Urinary bladder (tissue), 4 donors: ENCODE measurements at places on chromosomes 4 and X. TPM values are rescaled to one million over a fixed set of nuclear protein-coding genes. Genes with fewer than 3 reads are reported as not detected.

Gene NR3C2
- polyA plus RNA-seq = 15.5 TPM

Gene NEIL3
- not detected for polyA plus RNA-seq

Gene RIBC1
- 1.3 TPM for polyA plus RNA-seq

Gene TMEM47
- 47.7 TPM for polyA plus RNA-seq

Gene NIPAL1
- polyA plus RNA-seq = 1.2 TPM

Gene CPLX1
- polyA plus RNA-seq = 3.6 TPM

Gene DUX4
- not detected for polyA plus RNA-seq

Gene PUDP
- 10.2 TPM for polyA plus RNA-seq

Gene ESX1
- polyA plus RNA-seq = not detected

Gene ARX
- polyA plus RNA-seq = not detected

Gene TLR7
- 0.23 TPM for polyA plus RNA-seq

Gene ADH7
- polyA plus RNA-seq = not detected

- no peak for DNase-seq
Observed at GRCh38 chr4:77500801-77501200, 104.8 kb upstream of the CXCL13 start.

DNA sequence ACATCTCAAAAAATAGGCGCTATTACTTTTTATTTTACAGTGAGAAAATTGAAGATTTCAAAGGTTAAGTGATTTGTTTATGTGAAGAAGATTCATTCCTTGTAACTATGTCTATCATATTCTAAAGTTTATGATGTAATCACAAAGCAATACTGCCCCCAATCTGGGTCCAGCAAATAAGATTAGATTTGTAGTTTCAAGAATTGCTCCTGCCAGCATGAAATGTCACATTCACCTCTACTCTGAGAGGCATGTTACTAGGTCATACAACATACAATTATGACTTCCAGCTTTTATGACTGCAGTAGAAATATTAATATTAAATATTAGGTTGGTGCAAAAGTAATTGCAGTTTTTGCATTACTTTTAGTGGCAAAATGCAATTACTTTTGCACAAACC, 976.2 kb downstream of the FSTL5 start:
- DNase-seq = no peak

- no peak for DNase-seq
Observed at GRCh38 chrX:41693024-41693423, 4.3 kb downstream of the GPR34 start.

DNA sequence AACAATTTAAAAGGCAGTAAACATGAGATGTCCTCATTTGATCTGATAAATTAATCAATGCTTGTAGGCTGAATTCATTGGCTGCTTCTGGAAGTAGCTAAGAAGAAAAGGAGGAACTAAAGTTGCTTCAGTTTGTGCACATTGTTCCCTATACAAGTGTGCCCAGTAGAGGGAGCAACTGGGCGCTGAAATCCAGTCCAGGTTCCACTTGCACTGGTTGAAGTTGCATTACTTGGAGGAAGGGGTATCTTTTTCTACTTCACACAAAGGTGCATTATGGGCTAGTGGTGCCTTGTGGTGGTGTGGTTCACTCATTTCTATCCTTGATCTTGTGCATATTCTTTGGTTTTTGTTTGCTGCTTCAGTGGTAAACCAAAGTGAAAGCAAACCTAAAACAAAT, 67.9 kb upstream of the SOX3 start:
- no peak for DNase-seq

DNA sequence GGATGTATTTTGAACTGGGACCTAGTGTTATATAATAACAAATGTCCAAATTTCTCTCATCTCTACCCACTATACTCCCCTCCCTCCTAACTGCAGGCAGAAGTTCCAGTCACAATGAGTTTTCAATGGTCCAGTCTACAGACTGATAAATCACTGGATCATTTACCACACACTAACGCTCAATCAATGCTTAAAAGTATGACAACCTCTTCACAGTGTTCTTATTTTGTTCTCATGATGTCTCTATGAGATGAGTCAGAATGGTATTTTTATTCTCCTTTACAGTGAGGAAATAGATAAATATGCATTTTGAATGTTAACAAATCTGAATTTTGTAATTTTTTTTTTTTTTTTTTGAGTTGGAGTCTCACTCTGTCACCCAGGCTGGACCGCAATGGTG, 83.7 kb upstream of the ETNPPL start:
- no peak for DNase-seq

GRCh38 chr4:122480655-122481487, 24.3 kb upstream of the IL2 start:
- DNase-seq = no peak

- DNase-seq = no peak
Observed at GRCh38 chr4:72489267-72489666, 79.8 kb downstream of the ADAMTS3 start.

DNA sequence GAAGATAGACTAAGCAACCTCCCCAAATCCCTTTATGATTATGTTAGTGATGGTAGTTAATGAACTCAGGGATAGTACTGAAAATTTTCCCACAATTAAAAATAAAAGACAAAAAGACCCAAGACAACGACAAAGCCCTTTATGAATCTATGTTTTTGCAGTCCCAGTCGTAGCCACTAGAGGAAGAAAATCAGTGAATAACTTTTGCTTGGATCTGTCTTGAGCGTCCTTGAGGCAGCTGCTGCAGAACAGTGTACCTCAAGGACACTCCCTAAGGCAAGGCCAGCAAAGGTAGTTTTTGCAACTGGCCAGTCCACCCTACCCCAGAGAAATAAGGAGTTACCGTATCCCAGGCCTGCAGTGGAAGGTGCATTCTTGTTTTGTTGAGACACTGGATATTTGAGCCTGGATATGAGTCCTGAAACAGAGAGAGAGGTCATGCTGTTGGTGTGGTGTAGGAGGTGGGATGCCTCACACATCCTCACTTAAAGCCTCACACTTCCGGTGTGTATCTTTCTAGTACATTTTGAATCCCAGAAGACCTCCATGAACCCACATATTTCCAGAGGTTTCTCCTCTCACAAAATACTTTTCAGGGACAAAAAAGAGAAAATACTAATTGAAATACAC, 8.7 kb upstream of the TIMM8A start:
- no peak for DNase-seq

DNA sequence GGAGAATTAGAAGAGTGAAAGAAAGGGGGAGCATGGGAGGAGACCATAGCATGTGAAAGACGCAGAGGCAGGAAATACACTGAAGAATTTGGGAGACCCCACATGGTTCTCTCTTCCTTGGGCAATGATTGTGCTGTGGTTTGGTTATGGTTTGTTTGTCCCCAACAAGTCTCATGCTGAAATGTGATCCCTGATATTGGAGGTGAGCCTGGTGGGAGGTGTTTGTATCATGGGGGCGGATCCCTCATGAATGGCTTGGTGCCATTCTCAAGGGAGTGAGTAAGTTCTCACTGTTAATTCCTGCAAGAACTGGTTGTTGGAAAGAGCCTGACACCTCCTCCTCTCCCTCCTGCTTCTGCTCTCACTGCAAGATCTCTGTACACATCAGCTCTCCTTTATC, 78.6 kb upstream of the RAI2 start:
- DNase-seq = no peak

- no peak for DNase-seq
Observed at GRCh38 chr4:47488706-47489105, 3.6 kb downstream of the ATP10D start.

GRCh38 chr4:118955515-118955914, 66.9 kb downstream of the SYNPO2 start:
- no peak for DNase-seq

- DNase-seq = no peak
Observed at GRCh38 chr4:28386776-28387175, 1526.1 kb downstream of the STIM2 start.

DNA sequence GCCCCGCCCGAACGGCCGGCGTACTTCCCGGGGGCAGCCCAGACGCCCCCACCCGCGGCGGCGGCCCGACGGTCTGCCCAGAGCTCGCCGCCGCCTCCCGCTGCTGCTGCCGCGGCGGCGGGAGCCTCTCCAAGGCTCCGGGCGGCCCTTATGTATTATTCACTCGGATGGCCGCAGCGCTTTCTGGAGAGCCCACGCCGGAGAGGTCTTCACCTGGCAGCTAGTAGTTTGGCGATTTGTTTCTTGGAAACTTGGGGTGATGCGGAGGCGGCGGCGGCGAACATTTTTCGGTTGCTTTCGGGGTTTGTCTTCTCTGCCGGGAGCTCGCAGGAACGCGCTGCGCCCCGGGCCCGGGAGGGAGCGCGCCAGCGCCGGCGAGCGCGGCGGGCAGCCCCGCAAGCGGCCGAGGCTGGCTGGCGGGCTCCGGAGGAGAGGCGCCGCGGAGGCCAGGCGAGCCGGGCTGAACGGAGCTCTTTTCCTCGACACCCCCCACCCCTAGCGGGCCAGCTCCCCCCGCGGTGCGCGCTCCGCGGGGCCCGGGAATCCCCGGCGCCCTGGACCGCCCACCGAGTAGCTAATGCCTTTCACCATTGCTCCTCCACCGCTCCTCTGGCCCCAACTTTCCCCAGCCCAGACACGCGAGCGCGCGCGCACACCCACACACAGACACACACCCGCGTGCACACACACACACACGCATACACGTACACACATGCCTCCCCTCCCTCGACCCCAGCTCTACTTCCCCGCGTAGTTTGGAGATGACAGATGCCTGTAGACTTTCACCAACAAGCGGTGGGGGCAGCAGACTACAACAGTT, 113.5 kb downstream of the DHX15 start:
- DNase-seq = no peak

- DNase-seq = no peak
Observed at GRCh38 chr4:1077711-1078477, 35.5 kb downstream of the RNF212 start.

DNA sequence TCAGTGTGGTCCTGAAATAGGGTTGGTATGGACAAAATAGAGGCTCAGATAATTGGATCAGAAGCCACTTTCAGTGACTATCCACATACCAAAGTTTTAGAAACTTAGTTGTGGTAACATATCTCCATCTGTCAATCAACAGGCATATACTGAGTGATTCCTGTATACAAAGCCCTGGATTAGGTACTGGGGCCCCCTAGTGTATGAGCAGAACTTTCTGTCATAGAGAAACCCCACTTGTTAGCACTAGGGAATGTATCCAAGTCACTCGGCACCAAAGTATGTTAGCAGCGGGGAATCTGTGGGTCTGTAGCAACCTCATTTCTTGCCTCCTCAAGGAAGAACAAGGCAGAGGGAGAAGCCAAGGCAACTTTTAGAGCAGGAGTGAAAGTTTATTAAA, 50.7 kb downstream of the MAP7D3 start:
- no peak for DNase-seq

DNA sequence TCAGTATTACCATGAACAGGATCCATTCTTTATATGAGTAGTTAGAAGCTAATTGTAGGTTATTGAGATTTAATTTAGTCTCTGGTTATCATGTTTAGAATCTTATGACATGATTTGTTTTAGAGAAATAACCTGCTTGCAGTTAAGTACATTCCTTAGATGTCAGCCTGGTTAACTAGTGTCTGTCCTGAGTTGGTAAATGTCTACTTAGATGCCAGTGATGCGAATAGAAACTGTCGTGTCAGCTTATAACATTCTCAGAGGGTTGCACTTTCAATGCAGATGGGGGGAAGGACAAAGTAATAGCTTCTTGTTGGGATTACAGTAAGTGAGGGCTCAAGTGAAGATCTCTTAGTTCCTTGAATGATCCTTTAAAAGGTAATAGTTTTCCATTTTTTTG, 227.8 kb upstream of the SPRY1 start:
- DNase-seq = no peak

- no peak for DNase-seq
Observed at GRCh38 chrX:25015486-25016360, at the start of gene ARX. ARX (minus strand) TSS chrX:25015965; CDS start chrX:25015737, 228 bp downstream.

DNA sequence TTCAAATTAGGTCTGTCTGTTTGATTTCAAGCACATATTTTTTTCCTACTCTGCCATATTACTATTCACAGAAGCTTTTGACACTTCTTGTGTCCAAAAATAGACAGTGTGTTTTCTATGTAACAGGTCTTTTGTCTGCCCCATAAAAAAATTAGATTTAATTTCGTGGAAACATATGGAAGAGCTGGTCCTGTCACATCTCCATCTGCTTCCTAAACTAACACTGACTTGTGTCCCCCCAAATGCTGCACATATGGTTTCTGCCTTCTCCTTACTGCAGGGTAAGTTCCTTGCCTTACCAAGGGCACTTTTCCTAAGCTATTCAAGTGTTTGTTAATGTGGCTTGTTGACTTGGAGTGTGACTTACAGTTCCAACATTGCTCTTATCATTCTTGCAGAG, 340.7 kb upstream of the ARX start:
- DNase-seq = no peak

- no peak for DNase-seq
Observed at GRCh38 chrX:109351557-109351956, 130.3 kb downstream of the GUCY2F start.

- DNase-seq = no peak
Observed at GRCh38 chr4:67291644-67292043, 253.7 kb downstream of the CENPC start.

DNA sequence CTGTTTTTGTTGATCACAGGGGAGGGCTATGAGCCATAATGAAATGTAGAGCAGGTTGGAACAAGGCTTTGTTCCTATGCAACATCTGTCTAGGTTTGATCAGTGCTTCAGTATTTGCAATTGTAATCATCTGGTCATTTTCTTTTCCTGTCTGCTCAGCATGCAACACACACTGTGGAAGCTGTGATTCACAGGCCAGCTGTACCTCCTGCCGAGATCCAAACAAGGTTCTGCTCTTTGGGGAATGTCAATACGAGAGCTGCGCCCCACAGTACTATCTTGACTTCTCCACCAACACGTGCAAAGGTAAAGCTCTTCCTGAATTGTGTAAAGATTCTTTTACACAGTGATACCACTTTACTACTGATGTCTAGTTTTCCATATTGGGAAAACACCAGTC, 181.9 kb upstream of the ANXA3 start:
- DNase-seq = no peak

GRCh38 chrX:108068121-108068520, 23.2 kb downstream of the PSMD10 start:
- DNase-seq = no peak

GRCh38 chr4:2689114-2689513, 67.0 kb downstream of the TNIP2 start:
- no peak for DNase-seq

DNA sequence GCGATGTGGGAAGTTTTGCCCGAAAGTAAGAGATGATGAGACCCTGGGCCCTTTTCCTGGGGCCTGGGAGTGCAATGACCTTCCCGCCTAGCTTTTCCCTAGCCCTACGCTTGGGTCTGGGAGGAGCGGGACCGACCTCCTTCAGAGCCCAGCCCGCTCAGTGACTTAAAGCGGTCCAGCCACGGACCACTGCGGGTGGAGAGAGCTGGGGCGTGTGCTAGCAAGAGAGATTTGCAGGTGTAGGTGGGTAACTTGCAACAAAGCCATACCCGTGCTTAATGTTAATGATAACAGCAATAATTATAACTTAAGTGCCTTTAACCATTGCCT, 503 bp upstream of the PDE5A start:
- DNase-seq = no peak
